ENCODE measurements at places on chromosomes 3 and 15.

- no peak for DNase-seq
Observed at GRCh38 chr3:100602506-100603444, 6.6 kb upstream of the ADGRG7 start.

- peak; percentile 25 for DNase-seq
Observed at GRCh38 chr3:127589600-127590281, 792 bp downstream of the TPRA1 start.

GRCh38 chr3:183306798-183307671 lies 54.0 kb downstream of the B3GNT5 start:
- peak; percentile 50 for DNase-seq

DNA sequence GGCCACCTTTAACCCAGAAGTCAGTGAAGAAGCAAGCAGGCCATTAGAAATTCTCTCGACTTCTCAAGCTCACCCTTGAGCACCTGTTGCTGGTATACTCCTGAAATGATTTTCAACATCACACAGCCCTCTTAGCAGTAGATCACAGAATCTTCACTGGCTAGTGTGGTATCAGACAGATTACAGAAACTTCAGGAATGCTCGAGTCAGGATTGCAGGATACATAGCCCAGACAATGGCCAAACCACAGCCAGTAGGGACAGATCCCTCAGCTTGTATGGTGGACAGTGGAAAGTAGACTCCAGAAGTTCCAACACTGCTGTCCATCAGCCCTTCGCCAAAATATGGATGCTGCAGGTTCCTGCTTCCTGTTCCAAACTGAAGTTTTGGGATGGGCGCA lies 4.5 kb upstream of the KLHL40 start:
- DNase-seq, result no peak

DNA sequence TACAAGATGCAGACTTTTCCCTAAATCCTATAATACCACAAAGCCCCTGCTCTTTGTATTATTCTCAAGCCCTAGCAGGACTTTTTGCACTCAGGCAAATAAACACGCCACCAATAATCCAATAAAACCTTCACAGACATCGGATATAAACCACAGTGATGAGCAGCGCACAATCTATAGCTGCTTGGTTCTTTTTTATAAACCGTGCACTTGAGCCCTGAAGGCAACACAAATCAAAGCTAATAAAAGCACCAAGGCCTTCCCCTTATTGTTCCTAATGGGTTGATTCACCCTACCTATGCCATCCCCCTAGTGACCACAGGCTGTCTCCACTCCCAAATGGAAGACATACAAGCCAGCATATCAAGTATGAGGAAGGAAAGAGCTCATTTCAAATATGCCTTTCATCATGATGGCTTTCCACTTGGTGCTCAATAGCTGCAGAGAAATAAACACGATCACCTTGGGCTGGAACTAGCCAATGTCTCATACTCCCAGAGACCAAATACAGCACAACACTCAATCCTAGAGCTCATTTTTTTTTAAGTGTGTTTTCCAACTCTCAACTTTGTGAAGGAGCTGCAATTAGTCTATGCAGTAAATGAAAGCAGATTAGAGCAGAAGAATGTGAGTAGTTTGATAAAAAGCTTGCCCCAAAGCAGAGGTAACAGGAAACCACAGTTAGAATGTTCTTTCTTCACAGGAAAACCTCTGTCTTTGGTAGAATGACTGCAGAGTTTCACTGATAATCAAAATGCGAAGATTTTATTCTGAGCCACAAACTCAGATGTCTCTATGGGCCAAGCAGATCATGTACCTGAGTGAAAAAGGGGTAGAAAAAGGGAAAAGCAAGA lies 573.9 kb downstream of the AGBL1 start:
- DNase-seq, result no peak

GRCh38 chr3:18246336-18247060 lies 178.6 kb downstream of the SATB1 start:
- DNase-seq, result no peak

- no peak for DNase-seq
Observed at GRCh38 chr3:29643034-29643425, 362.2 kb downstream of the RBMS3 start.

- DNase-seq, result peak; percentile 66
Observed at GRCh38 chr15:90300988-90301706, 35.7 kb downstream of the NGRN start.

GRCh38 chr3:101172516-101172915 lies 147.9 kb downstream of the IMPG2 start:
- DNase-seq, result no peak

GRCh38 chr3:196988241-196989029 lies 19.8 kb upstream of the PIGZ start:
- no peak for DNase-seq

DNA sequence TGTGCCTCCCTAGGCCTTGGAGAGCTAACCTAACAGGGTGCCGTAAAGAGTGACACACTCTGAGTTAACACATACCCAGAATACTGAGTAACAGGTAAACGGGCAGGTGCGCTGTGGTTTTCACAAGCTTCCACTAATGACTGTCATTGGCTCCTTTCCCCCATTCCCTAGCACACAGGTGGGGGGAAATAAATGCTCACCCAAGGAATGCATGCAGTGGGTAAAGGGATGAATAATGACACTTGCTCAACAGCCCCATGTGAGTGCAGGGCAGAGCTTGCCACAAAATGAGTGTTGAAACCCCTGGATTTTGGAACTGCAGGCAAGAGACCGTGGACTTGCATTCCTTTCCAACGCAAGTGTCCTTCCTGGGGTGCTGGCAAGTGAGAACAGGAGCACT lies 57.6 kb downstream of the ADAMTS17 start:
- DNase-seq, result no peak

DNA sequence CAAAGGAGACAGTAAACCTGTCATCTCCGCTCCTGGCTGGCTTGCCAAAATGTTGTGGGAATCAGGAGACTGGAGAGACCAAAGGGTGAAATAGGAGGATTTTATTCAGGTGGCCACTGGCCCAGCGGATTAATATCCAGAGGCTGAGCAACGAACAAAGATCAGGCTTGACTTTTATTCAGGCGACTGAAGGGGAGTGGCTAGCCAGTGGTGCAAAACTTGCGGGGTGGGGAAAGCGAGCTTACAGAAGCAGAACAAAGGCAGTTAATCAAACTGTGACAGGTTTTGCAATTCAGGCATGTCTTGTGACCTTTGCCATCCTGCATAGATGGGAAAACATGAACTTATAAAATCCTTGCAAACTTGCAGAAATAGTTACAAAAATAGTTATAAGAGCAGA lies 19.8 kb upstream of the ACAD9 start:
- DNase-seq, result no peak

- DNase-seq, result no peak
Observed at GRCh38 chr15:84795186-84795585, 22.0 kb upstream of the ALPK3 start.

DNA sequence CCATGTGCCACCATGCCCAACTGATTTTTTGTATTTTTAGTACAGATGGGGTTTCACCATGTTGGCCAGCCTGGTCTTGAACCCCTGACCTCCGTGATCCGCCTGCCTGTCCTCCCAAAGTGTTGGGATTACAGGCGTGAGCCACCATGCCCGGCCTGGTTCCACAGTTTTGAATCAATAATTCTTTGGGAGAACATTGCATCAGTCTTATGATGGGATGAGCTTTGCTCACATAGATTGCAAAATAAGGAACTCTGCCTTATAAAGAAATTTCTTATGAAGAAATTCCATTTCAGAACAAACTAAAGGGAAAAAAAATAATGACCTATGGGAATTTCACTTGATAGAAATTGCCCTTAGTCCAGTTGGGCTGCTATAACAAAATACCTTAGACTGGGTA lies 15.8 kb upstream of the TMPRSS7 start:
- no peak for DNase-seq

DNA sequence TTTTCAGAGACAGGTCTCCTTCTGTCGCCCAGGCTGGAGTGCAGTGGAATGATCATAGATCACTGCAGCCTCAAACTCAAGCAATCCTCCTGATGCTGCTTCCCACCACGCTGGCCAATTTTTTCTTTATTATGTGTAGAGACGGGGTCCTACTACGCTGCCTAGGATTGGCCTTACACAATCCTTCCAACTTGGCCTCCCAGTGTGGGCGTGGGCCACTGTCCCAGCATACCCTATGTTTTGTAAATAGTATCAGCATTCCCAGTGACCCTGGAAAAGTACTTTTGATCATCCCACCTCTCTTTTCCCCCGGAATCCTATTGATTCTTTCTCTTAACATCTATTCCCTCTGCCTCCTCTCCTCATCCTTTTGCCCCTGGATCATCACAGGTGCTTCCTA lies 36.9 kb downstream of the SLC28A2 start:
- DNase-seq, result no peak
